ENCODE measurements at places on chromosomes 6 and 20. TPM values are rescaled to one million over a fixed set of nuclear protein-coding genes. Genes with fewer than 3 reads are reported as not detected.

- no peak overlapping the region for H3K27ac ChIP-seq
- no peaks in the 10 kb centered on the region for H3K36me3 ChIP-seq
- no peak overlapping the region for H3K4me3 ChIP-seq
Measured at GRCh38 chr20:61798632-61799031, 267.0 kb downstream of the TAF4 start.

CCR6 gene
- not detected for total RNA-seq

DNA sequence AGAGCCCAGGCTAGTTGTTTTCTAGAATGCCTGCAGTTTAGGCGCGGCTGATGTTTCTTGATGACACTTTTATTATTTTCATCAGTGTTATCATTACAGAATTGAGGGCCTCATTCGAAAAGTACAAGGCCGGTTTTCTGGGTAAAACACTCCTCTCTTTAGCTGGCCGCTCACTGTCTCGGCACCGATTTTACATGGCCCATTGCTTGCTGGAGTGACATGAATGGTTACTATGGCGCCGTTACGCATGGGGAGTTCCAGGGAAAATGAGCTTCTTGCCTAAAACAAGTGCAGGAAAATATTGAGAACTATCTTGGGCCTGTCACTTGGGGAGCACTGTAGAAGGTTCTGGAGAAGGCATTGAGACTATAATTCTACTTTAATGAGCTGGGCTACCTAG is 317.8 kb downstream of the CDH4 start:
- H3K27me3 ChIP-seq, result peaks cover 75% of the 10 kb centered on the region
- H3K4me1 ChIP-seq, result no peaks in the 10 kb centered on the region
- no peak overlapping the region for H3K27ac ChIP-seq
- no peaks in the 10 kb centered on the region for H3K36me3 ChIP-seq
- H3K4me3 ChIP-seq, result no peak overlapping the region

MMP24 gene
- 0.45 TPM for total RNA-seq

- H3K27ac ChIP-seq, result no peak overlapping the region
- no peaks in the 10 kb centered on the region for H3K36me3 ChIP-seq
- no peaks in the 10 kb centered on the region for H3K27me3 ChIP-seq
- no peak overlapping the region for H3K4me3 ChIP-seq
- peaks cover 6% of the 10 kb centered on the region for H3K4me1 ChIP-seq
- peak; percentile 42 for DNase-seq
Measured at GRCh38 chr6:134217105-134217797, 100.7 kb downstream of the SGK1 start.
